Activated T-cell treated with anti-CD3 and anti-CD28 coated beads for 48 hours (primary cell): ENCODE measurements at places on chromosomes 6 and 20.

- DNase-seq: no peak
Observed at GRCh38 chr6:10383331-10384090, 31.4 kb downstream of the TFAP2A start.

DNA sequence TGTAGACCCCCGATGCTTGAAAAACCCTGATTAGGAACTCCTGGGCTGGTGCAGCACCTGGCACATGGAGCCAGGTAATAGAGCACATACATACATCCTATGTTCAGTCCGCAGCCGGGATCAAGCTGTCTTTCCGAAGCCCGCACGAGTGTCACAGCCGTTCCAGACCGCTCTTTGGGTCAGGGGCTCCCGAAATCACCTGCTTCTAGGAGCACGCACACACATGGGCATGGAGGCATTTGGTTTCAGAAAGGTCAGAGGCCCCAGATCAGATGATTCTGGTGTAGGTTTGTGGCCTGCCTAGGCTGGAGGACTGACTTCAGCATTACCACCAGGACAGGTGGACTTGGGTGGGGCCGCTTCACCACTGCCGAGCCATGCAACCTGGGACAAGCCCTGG is 42.1 kb upstream of the STX16 start:
- DNase-seq: no peak

DNA sequence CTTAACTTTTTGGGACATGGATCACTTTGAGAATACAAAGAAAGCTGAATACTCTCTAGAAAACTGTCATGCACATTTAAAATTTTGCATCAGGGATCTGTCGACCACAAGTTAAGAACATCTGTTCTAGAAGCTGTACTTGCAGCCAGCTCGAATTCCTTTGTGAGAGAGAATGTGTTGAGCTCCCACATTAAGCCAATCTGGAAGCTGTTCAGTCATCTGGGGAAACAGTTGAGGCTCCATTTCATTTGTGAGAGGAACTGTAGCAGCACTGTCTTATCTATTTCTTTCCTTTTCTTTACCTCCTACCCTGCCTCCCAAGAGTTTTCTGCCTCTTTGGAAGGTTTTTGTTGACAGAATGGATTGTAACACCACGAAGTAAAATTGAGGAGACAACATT is 50.8 kb downstream of the KAT14 start:
- no peak for DNase-seq

GRCh38 chr6:131886517-131886916 is 64.7 kb downstream of the CCN2 start:
- no peak for DNase-seq

- DNase-seq: no peak
Observed at GRCh38 chr20:49385465-49385864, 97.0 kb downstream of the KCNB1 start.

- DNase-seq: no peak
Observed at GRCh38 chr20:45834797-45835161, 1.2 kb downstream of the SNX21 start.

- no peak for DNase-seq
Observed at GRCh38 chr6:73233048-73233447, 7.8 kb upstream of the KHDC1L start.

DNA sequence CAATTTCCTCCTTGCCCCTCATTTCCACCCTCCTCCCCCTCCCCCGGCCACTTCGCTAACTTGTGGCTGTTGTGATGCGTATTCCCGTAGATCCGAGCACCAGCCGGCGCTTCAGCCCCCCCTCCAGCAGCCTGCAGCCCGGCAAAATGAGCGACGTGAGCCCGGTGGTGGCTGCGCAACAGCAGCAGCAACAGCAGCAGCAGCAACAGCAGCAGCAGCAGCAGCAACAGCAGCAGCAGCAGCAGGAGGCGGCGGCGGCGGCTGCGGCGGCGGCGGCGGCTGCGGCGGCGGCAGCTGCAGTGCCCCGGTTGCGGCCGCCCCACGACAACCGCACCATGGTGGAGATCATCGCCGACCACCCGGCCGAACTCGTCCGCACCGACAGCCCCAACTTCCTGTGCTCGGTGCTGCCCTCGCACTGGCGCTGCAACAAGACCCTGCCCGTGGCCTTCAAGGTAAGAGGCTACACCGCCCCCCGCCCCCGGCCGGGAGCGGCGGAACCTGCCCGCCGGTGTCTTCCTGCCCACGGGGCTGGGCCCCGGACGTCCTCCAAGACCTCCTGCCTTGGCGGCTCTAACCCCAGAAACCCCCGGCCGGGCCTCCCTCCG is 44.9 kb upstream of the SUPT3H start:
- DNase-seq: peak; percentile 45

DNA sequence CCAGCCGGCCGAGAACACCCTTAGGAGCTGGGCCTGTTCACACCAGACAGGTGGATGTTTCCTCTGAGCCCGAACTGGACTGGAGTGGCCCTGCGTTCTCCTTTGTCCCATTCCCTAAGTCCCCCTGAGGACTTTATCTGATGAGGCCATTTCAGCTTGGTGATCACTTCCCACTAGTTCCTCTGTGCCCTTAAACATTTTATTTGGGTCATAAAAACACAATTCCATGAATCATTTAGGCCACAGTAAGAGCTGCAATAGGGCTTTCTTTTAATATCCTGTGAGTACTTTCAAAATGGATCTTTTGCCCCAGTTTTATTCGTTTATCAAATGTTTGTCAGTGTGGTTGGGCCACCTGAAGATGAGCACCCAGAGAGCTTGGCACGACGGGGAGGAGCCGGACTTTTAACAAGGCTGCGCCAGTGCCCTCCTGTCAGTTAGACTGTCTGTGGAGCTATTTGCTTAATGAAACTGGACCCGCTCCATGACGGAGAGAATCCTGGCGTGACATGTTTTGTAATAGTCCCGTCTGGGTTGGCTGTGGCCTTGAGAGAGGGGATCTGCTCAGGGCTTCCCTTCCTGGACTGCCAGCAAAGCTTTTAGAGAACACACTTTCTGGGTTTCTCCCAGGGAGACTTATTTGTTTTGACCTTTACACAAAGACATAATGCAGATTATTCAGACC is 53.5 kb downstream of the ZDHHC14 start:
- DNase-seq: no peak

GRCh38 chr6:159665868-159666635 is 27.0 kb downstream of the SOD2 start:
- no peak for DNase-seq

DNA sequence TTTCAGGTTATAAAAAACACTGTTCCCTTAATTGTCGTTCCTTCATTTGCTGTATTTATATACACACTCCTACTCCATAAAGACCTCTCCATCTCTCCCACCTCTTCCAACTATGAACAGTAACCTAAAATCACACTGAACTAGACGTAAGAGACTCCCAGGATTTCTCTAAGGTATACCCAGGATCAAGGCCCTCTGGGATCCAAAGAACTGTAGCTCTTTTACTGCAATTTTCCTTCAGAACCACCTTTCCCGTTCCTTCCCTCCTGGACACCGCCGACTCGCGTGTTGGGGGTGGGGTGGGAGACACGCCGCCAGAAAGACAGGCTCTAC is 680 bp downstream of the LATS1 start:
- no peak for DNase-seq
